Keratinocyte (primary cell): ENCODE measurements at places on chromosomes 3 and 15.

GRCh38 chr3:13822042-13822441, 57.8 kb downstream of the WNT7A start:
- peaks cover 56% of the 10 kb centered on the region for H3K4me1 ChIP-seq
- peak overlapping the region; percentile 55 for H3K27ac ChIP-seq
- no peak for DNase-seq
- no peak overlapping the region for H3K4me3 ChIP-seq
- peaks cover 54% of the 10 kb centered on the region for H3K36me3 ChIP-seq
- H3K27me3 ChIP-seq, result no peaks in the 10 kb centered on the region

DNA sequence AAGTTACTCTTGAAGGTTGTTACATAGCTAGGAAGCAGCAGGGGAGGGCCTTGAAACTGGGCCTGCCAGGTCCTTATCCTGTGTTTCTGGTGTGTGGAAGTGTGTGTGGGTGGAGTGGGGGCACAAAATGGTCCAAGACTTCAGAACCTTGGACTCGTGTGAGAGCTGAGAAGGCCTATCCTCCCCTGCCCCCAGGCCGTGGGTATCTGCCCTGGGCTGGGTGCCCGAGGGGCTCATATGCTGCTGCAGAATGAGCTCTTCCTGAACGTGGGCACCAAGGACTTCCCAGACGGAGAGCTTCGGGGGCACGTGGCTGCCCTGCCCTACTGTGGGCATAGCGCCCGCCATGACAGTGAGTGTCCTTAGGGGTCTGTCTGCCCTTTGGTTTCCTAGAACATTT, 4.5 kb downstream of the CHRD start:
- DNase-seq, result no peak
- no peak overlapping the region for H3K4me3 ChIP-seq
- no peaks in the 10 kb centered on the region for H3K4me1 ChIP-seq

GRCh38 chr15:55183679-55184078, 13.1 kb downstream of the RSL24D1 start:
- H3K4me3 ChIP-seq, result no peak overlapping the region
- H3K27me3 ChIP-seq, result no peaks in the 10 kb centered on the region
- no peak overlapping the region for H3K27ac ChIP-seq
- DNase-seq, result no peak
- peaks cover 12% of the 10 kb centered on the region for H3K36me3 ChIP-seq

GRCh38 chr15:75019916-75020315, 3.5 kb upstream of the PPCDC start:
- peaks cover 7% of the 10 kb centered on the region for H3K4me1 ChIP-seq
- no peak overlapping the region for H3K27ac ChIP-seq
- DNase-seq, result no peak
- no peak overlapping the region for H3K4me3 ChIP-seq
- H3K36me3 ChIP-seq, result no peaks in the 10 kb centered on the region
- no peaks in the 10 kb centered on the region for H3K27me3 ChIP-seq

GRCh38 chr15:90425726-90426346, 37.8 kb downstream of the IQGAP1 start:
- DNase-seq, result no peak
- peaks cover 11% of the 10 kb centered on the region for H3K4me1 ChIP-seq
- no peaks in the 10 kb centered on the region for H3K27me3 ChIP-seq
- H3K36me3 ChIP-seq, result peaks cover 8% of the 10 kb centered on the region

DNA sequence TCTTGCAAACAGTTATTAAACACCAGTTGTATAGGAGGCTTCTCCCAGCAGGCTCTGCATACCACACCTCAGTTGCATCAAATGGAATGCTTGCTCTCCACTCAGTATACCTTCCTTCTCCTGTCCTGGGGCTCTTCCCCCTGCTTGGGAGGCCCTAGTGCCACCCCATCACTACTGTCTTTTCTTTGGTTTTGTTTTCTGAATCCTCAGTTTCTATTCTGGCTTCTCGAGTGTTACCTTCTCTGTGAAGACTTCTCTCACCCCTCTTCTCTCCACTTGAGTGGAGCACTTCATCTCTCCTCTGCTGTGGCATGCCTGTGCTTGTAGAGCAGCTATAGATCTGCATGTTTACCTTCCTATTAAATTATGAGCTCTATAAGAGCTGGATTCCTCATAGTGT, 75.7 kb upstream of the TPRG1 start:
- no peak for DNase-seq
- H3K27me3 ChIP-seq, result peaks cover 4% of the 10 kb centered on the region
- no peak overlapping the region for H3K27ac ChIP-seq
- no peaks in the 10 kb centered on the region for H3K36me3 ChIP-seq
- H3K4me1 ChIP-seq, result no peaks in the 10 kb centered on the region

DNA sequence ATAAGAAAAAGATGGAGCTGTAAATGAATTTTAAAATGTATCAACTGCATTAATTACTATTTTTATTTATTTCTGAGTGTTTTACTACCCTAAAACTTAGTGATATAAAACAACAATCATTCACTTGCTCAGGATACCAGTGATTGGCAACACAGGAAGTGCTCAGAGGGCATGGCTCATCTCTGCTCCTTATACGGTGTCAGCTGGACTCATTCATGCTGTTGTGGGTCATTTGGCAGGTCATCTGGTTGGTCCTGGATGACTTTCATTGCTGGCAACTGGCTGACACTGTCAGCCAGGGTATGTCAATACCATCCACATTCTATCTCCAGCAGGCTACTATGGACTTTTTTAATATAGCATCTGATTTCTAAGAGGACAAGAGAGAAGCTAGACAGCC, 689.6 kb upstream of the NECTIN3 start:
- no peaks in the 10 kb centered on the region for H3K27me3 ChIP-seq
- no peaks in the 10 kb centered on the region for H3K4me1 ChIP-seq
- H3K4me3 ChIP-seq, result no peak overlapping the region

- H3K4me3 ChIP-seq, result no peak overlapping the region
- H3K4me1 ChIP-seq, result peaks cover 8% of the 10 kb centered on the region
- no peaks in the 10 kb centered on the region for H3K27me3 ChIP-seq
- H3K36me3 ChIP-seq, result no peaks in the 10 kb centered on the region
Observed at GRCh38 chr3:101017017-101017416, 23.8 kb upstream of the ABI3BP start.

GRCh38 chr3:70078778-70079177, 79.2 kb downstream of the SAMMSON start:
- H3K36me3 ChIP-seq, result no peaks in the 10 kb centered on the region
- peaks cover 3% of the 10 kb centered on the region for H3K27me3 ChIP-seq
- no peak for DNase-seq
- no peaks in the 10 kb centered on the region for H3K4me1 ChIP-seq
- no peak overlapping the region for H3K27ac ChIP-seq
- no peak overlapping the region for H3K4me3 ChIP-seq

DNA sequence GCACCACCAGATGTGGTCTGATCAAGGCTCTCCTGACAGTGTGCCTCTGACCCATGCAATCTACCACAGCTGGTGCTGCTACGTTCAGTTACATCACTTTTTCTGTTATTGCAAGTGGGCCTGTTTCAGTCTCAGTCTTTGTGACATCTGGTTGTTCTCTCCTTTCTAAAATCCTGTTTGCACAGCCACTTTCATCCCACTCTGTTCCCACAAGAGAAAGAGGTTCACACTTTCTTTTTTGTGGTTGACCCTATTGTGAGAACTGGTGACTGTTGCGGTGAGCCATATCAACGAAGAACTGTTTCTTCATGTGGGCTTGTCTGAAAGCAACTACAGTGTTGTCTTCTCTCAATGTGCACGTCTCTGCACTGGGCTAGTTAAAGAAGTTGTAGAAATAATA, 342.8 kb upstream of the ARPP21 start:
- no peaks in the 10 kb centered on the region for H3K4me1 ChIP-seq
- DNase-seq, result no peak
- no peaks in the 10 kb centered on the region for H3K27me3 ChIP-seq

DNA sequence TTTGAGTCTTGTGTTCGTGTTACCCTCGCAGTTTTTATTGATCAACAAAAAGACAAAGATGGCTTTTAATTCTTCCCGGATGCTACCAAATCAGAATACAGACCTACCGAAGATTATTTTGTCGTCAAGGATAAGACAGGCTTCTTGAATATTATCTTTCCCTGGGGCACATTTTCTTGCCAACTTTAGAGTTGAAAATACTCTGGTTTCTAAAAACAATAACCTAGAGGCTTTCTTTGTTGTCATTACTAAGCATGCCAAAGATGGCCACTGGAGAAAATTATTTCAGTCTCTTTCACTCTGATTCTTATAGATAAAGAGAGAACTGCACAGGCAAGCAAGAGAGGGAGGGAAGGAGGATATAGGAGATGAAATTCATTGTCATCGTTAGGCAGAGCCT, 33.9 kb downstream of the OXNAD1 start:
- peaks cover 20% of the 10 kb centered on the region for H3K36me3 ChIP-seq
- H3K27ac ChIP-seq, result no peak overlapping the region
- H3K27me3 ChIP-seq, result no peaks in the 10 kb centered on the region
- no peaks in the 10 kb centered on the region for H3K4me1 ChIP-seq
- DNase-seq, result no peak
- no peak overlapping the region for H3K4me3 ChIP-seq

GRCh38 chr3:50256978-50257890, 11.7 kb upstream of the SEMA3B start:
- H3K27me3 ChIP-seq, result no peaks in the 10 kb centered on the region
- H3K36me3 ChIP-seq, result peaks cover 23% of the 10 kb centered on the region
- no peak overlapping the region for H3K4me3 ChIP-seq
- H3K4me1 ChIP-seq, result peaks cover 30% of the 10 kb centered on the region

- no peak overlapping the region for H3K27ac ChIP-seq
- H3K4me1 ChIP-seq, result peaks cover 34% of the 10 kb centered on the region
- H3K4me3 ChIP-seq, result no peak overlapping the region
- no peak for DNase-seq
- H3K36me3 ChIP-seq, result peaks cover 11% of the 10 kb centered on the region
Observed at GRCh38 chr15:93030430-93031102, 58.4 kb downstream of the RGMA start.

- no peak overlapping the region for H3K4me3 ChIP-seq
- DNase-seq, result no peak
- peaks cover 37% of the 10 kb centered on the region for H3K27me3 ChIP-seq
- no peak overlapping the region for H3K27ac ChIP-seq
- no peaks in the 10 kb centered on the region for H3K4me1 ChIP-seq
Observed at GRCh38 chr3:127418560-127419147, 130.8 kb upstream of the PRR20G start.

DNA sequence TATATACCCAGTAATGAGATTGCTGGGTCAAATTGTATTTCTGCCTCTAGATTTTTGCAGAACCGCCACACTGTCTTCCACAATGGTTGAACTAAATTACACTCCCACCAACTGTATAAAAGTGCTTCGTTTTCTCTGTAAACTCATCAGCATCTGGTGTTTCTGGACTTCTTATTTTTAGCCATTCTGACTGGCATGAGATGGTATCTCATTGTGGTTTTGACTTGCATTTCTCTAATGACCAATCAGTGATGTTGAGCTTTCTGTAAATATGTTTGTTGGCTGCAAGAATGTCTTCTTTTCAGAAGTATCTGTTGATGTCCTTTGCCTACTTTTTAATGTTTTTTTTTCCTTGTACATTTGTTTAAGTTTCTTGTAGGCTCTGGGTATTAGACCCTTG, 182.9 kb upstream of the TRIM42 start:
- DNase-seq, result no peak
- no peak overlapping the region for H3K27ac ChIP-seq
- H3K27me3 ChIP-seq, result peaks cover 8% of the 10 kb centered on the region

- H3K4me3 ChIP-seq, result no peak overlapping the region
- DNase-seq, result peak; percentile 4
- no peaks in the 10 kb centered on the region for H3K36me3 ChIP-seq
Observed at GRCh38 chr3:20340324-20340928, 154.4 kb upstream of the SGO1 start.

DNA sequence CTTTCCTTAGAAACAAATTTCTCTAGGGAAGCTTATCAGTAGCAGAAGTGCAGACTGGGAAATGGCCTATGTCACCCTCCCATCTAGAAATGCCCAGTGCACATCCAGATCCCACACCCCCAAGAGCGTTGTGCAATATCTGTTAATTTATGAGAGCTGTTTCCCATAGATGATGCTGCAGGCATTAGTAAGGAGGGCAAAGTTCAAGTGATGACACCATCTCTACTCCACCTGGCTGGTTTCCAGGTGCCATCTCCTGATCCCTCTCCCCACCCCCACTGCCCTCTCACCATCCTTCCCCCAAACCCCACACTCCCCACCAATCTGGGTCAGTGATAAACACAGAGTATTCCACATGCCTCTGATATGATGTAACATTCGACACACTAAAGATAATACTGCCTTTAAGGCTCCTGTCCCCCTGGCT, 39.4 kb downstream of the AGTR1 start:
- no peaks in the 10 kb centered on the region for H3K27me3 ChIP-seq
- no peak overlapping the region for H3K4me3 ChIP-seq
- H3K27ac ChIP-seq, result no peak overlapping the region
- no peak for DNase-seq
- no peaks in the 10 kb centered on the region for H3K36me3 ChIP-seq
- H3K4me1 ChIP-seq, result no peaks in the 10 kb centered on the region

GRCh38 chr15:38227941-38228340, 24.7 kb upstream of the SPRED1 start:
- H3K4me3 ChIP-seq, result no peak overlapping the region
- no peaks in the 10 kb centered on the region for H3K36me3 ChIP-seq
- H3K27ac ChIP-seq, result no peak overlapping the region
- peaks cover 13% of the 10 kb centered on the region for H3K4me1 ChIP-seq
- DNase-seq, result no peak

GRCh38 chr3:179881791-179882190, 154.9 kb downstream of the PEX5L start:
- no peak overlapping the region for H3K27ac ChIP-seq
- no peaks in the 10 kb centered on the region for H3K4me1 ChIP-seq
- no peaks in the 10 kb centered on the region for H3K36me3 ChIP-seq
- H3K27me3 ChIP-seq, result no peaks in the 10 kb centered on the region
- no peak for DNase-seq

- H3K27me3 ChIP-seq, result no peaks in the 10 kb centered on the region
- no peak overlapping the region for H3K4me3 ChIP-seq
- no peaks in the 10 kb centered on the region for H3K4me1 ChIP-seq
- H3K36me3 ChIP-seq, result no peaks in the 10 kb centered on the region
- H3K27ac ChIP-seq, result no peak overlapping the region
Observed at GRCh38 chr3:180749322-180749721, 70.0 kb upstream of the CCDC39 start.

- no peaks in the 10 kb centered on the region for H3K36me3 ChIP-seq
- H3K27ac ChIP-seq, result no peak overlapping the region
- peaks cover 37% of the 10 kb centered on the region for H3K27me3 ChIP-seq
Observed at GRCh38 chr3:43155464-43156121, 49.7 kb upstream of the POMGNT2 start.

- H3K36me3 ChIP-seq, result no peaks in the 10 kb centered on the region
- no peak for DNase-seq
- H3K4me1 ChIP-seq, result peaks cover 12% of the 10 kb centered on the region
- H3K27me3 ChIP-seq, result peaks cover 92% of the 10 kb centered on the region
- peak overlapping the region; percentile 67 for H3K4me3 ChIP-seq
Observed at GRCh38 chr3:169661361-169662131, 2.0 kb downstream of the MECOM start.

GRCh38 chr3:196651819-196652218, 12.3 kb downstream of the NRROS start:
- H3K27me3 ChIP-seq, result no peaks in the 10 kb centered on the region
- no peak for DNase-seq
- no peak overlapping the region for H3K27ac ChIP-seq
- no peak overlapping the region for H3K4me3 ChIP-seq
- no peaks in the 10 kb centered on the region for H3K36me3 ChIP-seq
